GM13976 (cell line): ENCODE measurements at places on chromosomes 6 and 20.

- DNase-seq = no peak
Observed at GRCh38 chr6:99606656-99607415, at the start of gene PRDM13. Gene PRDM13 (plus strand): TSS chr6:99606833. CDS start chr6:99607035, 202 bp downstream.

- peak; percentile 83 for DNase-seq
Observed at GRCh38 chr20:50569864-50570836, 60.0 kb downstream of the PTPN1 start.

GRCh38 chr6:68575765-68576439 is 59.2 kb upstream of the ADGRB3 start:
- DNase-seq = no peak

GRCh38 chr20:43196243-43196642 is 6.5 kb upstream of the PTPRT start:
- DNase-seq = no peak

DNA sequence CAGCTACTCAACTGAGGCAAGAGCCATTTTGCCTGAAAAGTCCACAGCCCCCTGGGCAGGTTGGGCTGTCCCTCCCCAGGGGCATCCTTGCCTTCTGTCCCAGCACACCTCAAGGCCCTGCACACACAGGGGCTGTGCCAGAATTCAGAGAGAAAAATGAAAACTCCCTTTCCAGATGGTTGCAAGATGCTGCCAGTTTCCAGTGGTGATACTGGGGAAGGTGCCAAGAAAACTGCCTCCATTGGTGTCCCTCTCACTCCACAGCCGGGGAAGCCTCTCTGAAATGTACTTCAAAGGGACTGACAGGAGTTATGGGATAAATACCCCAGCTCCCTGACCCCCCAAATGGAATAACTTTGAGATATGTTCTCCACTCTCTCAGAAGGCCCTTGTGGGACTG is 154.2 kb upstream of the MAFB start:
- DNase-seq = no peak

GRCh38 chr6:5672581-5673011 is 334.1 kb downstream of the NRN1 start:
- no peak for DNase-seq

GRCh38 chr20:44997668-44998067 is 31.4 kb downstream of the STK4 start:
- no peak for DNase-seq

- no peak for DNase-seq
Observed at GRCh38 chr6:36856277-36856676, 17.0 kb upstream of the CPNE5 start.

DNA sequence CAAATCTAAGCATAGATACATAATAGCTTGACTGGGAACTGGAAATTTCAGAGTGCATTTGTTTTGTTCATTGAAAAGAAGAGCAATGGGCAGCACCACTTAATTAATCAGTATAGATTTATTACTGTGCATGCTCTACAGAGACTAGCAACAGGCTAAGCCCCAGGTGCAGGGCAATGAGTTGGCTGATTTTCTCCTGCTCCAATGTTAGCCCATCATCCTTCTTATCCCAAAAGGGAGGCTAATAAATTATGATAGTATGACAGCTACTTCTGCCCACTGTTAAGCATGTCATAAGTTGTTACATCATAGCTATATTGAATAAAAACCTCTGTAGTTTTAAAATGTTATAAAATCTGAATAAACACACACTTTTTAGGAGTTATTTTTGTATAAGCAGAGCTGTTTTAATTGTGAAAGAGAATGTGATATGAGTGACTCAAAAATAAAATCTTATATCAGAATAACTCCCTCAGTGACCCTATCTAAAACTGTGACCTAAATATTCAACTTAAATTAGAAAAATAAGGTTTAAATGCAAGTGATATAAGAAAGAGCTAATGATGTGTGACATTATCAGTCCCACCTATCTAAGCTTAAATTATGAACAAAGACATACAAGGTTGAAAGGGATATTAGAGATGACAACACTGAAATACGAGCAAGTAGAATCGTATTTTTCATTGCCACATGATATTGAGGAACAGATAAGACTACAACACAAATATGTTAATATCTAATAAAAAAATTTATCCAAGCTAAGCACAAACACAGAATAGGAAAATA is 967.3 kb upstream of the ADGRB3 start:
- DNase-seq = no peak

GRCh38 chr6:25944688-25945574 is 14.4 kb upstream of the SLC17A2 start:
- DNase-seq = peak; percentile 52

- no peak for DNase-seq
Observed at GRCh38 chr6:20403766-20404640, 2.3 kb downstream of the E2F3 start.

DNA sequence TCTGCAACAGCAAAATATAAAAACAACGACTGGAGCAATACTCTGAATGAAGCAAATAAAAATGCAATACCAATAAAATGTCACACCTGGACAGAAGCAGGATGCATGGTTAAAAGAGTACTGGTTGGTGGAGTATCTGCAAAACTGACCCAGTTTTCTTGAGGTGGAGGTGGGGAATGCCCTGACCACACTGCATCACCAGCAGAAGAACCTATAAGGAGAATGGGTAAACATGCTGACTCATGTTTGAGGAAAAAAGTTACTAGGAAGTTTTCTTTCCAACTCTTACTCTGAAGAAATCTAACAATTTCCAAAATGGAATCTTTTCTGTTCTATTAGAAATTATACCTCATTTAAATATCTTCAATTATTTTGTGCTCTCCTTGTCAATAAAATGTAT is 43.6 kb downstream of the REPS1 start:
- peak; percentile 23 for DNase-seq

DNA sequence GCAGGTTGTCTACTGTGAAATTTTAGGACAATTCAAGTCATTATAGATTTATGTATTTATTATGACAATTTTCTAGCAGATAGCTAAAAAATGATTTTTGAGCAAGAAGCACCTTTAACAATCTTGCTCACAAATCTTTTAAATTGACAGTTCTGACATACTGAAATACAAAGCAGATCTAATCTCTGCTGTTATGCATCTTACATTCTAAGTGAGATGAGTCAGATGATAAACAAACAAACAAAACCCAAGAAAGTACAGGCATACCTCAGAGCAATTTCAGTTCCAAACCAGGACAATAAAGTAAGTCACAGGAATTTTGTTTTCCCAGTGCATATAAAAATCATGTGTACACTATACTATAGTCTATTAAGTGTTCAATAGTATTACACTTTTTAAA is 430.7 kb upstream of the PTCHD4 start:
- no peak for DNase-seq
